Umbilical cord (tissue), 2 donors: ENCODE measurements at places on chromosomes 11 and 22. TPM values are rescaled to one million over a fixed set of nuclear protein-coding genes. Genes with fewer than 3 reads are reported as not detected.

The DEFB131B gene
- total RNA-seq = not detected

The CLDN5 gene
- 8.7 TPM for total RNA-seq

- no peak for DNase-seq
These were observed 64.7 kb upstream of the APOA1 start for GRCh38 chr11:116901964-116902688.

- DNase-seq = no peak
These were observed 1.1 kb upstream of the IGSF9B start for GRCh38 chr11:133957900-133958299.
